T-helper 17 cell (primary cell): ENCODE measurements at places on chromosomes 6 and 20.

DNA sequence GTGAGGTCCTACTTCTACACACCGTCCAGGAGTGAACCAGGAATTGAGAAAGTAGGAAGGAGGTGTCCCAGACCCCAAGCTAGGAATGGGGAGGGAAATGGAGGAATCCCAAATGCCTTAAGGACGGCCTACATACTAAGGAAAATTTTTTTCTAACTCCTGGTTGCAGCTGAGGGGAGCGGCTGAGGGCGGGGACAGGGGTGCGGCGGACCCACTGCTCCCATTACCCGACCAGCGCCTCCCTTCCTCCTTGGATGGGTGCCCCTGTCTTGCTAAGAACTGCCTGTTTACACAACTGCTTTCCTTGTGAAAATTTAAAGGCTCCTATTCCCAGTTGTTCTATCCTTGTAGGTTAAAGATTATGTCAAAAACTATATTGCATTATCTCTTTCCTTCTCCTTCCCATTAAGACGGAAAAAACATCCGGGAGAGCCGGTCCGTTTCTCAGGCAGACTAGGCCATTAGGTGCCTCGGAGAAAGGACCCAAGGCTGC is 699 bp upstream of the HSPA1B start:
- peak overlapping the region; percentile 96 for H3K4me3 ChIP-seq
- DNase-seq = no peak
- H3K27ac ChIP-seq = peak overlapping the region; percentile 95
- H3K36me3 ChIP-seq = peaks cover 2% of the 10 kb centered on the region

DNA sequence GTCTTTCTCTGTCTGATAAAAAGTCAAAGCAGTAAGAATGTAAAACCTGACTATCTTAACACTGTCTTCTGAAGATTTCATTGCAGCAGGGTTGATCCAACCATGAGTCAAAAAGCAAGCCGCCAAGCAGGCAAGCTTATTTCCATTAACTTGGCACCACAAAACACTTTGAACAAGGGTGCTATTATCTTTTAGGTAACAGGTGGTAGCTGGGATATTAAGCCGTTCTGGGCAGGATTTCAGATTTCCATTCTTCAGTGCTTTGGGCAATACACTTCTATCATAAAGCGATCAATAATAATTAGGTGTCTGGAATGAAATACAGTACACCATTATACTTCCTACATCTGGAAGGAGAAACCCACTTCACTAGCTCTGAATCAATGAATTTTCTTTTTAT is 181.9 kb downstream of the TBC1D7 start:
- H3K36me3 ChIP-seq = no peaks in the 10 kb centered on the region
- DNase-seq = no peak
- H3K27ac ChIP-seq = no peak overlapping the region
- no peak overlapping the region for H3K4me3 ChIP-seq
- H3K4me1 ChIP-seq = no peaks in the 10 kb centered on the region
- H3K27me3 ChIP-seq = peaks cover 33% of the 10 kb centered on the region

- H3K27me3 ChIP-seq = no peaks in the 10 kb centered on the region
- H3K4me1 ChIP-seq = no peaks in the 10 kb centered on the region
- no peak for DNase-seq
- H3K36me3 ChIP-seq = no peaks in the 10 kb centered on the region
These were observed 474.8 kb upstream of the ID4 start for GRCh38 chr6:19362396-19362795.

DNA sequence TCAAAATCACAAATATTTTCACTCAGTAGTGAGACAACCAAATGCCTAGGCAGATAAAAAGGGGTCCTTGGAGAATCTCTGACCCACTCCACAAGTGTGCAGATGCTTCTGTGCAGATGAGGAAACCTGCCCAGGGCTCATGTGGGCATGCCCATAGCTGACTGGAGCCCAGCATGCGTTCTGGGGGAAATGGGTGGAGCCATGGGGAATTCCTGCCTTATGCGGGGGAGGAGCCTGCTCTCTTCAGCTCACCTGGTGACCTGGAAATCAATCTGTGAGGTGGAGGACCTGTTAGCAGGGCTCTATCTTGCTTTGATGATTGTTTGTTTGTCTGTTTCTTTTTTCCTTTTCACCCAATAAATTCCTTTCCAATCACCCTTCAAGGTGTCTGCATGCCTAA is 23.4 kb upstream of the PLN start:
- H3K4me3 ChIP-seq = no peak overlapping the region
- DNase-seq = no peak
- peaks cover 33% of the 10 kb centered on the region for H3K4me1 ChIP-seq
- H3K27me3 ChIP-seq = no peaks in the 10 kb centered on the region
- H3K27ac ChIP-seq = no peak overlapping the region

GRCh38 chr6:5095236-5095635 is 10.1 kb downstream of the PPP1R3G start:
- H3K4me1 ChIP-seq = peaks cover 5% of the 10 kb centered on the region
- H3K4me3 ChIP-seq = no peak overlapping the region
- peaks cover 3% of the 10 kb centered on the region for H3K36me3 ChIP-seq
- peaks cover 37% of the 10 kb centered on the region for H3K27me3 ChIP-seq
- no peak overlapping the region for H3K27ac ChIP-seq
- DNase-seq = no peak
